ENCODE measurements at places on chromosomes 2 and 18.

- DNase-seq, result no peak
These were observed 117.1 kb downstream of the RAD51AP2 start for GRCh38 chr2:17401096-17401495.

GRCh38 chr18:23932385-23933067 is 82.0 kb upstream of the TTC39C start:
- DNase-seq, result no peak

DNA sequence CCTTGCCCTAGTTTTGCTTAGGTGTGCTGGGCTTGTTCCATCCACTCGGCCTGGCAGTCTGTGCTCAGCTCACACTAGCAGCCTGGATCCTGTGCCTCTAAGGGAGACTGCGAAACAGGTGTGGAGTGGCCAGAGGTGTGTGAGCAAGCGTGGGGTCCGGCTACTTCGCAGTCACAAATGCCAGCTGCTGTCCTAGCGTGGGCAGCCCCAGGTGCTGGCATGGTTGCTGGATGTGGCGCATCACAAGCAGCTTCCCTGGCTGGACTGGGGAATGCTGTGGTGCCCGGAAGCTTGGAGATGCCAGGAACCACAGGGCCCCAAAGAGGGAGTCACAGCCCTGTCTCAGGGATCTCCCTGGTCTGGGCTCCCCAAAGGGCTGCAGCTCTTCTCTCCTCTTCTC is 119.0 kb upstream of the TMEFF2 start:
- no peak for DNase-seq

GRCh38 chr18:11037533-11038240 is 111.7 kb downstream of the PIEZO2 start:
- no peak for DNase-seq

- DNase-seq, result no peak
These were observed 119.4 kb downstream of the RTTN start for GRCh38 chr18:70086085-70086484.

- DNase-seq, result no peak
These were observed 14.8 kb downstream of the FAM237A start for GRCh38 chr2:206657087-206657486.

GRCh38 chr2:127770973-127771735 is 39.8 kb downstream of the WDR33 start:
- no peak for DNase-seq

GRCh38 chr2:57552885-57553284 is 493.7 kb upstream of the VRK2 start:
- DNase-seq, result no peak

DNA sequence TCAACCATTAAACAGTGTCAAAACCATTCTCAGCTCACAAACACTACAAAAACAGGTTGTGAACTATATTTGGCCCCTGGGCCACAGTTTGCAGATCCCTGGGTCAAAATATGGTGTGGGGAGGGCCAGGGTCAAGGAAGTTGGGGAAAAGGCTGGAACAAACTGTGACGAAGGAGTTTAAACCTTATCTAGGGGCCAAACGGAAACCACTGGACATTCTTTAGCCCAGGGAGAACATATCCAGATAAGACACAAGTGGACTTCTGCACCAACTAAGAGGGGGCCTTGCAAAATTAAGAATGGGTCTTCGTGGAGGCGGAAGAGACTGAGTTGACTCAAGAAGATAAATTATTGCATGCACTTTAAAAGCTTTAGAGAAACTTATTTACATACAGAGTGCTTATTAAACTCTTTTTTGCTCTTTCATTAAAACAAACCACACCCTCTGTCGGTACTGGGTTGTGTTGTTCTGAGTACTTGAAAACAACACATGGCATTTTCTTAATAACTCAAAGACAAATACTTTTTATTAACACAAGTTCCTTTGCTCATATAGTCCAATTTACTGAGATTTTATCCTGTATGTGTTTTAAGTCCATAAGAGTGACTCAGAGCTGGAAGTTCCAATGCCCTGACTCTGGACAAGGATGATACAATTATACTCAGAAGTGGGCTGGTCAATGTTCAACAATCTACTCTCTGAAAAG is 5.3 kb upstream of the ASAP2 start:
- no peak for DNase-seq

DNA sequence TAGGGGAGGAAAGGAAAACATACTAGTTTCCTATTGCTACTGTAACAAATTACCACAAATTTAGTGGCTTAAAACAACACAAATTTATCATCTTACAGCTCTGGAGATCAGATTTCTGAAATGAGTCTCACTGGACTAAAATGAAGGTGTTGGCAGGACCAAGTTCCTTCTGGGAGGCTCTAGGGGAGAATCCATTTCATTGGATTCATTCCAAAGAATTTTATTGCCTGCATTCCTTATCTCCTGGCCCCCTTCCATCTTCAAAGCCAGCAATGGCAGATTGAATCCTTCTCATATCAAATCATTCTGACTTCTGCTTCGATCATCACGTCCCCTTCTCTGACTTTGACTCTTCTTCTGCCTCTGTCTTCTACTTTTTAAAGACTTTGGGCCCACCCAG is 250.9 kb downstream of the IRS1 start:
- no peak for DNase-seq

DNA sequence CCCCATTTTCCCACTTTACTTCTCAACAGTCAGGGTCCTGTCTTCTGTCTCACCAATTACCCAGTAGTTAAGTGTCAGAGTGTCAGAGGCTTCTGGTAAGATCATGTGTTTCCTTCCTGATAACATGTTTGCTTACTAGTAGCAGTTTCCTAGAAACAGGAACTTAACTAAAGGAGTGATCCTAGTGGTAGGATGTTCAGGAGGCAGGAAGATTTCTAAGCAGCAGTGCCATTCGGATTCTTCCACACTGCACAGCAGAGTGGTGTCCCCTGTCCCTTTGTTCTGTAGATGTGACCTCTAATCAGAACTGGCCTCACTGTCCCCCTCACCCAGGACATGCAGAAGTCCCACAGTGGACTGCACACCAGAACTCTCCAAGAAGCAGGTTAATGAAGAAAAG is 221.8 kb upstream of the OSR1 start:
- DNase-seq, result no peak

- DNase-seq, result no peak
These were observed 154.7 kb upstream of the ETAA1 start for GRCh38 chr2:67242456-67242855.

DNA sequence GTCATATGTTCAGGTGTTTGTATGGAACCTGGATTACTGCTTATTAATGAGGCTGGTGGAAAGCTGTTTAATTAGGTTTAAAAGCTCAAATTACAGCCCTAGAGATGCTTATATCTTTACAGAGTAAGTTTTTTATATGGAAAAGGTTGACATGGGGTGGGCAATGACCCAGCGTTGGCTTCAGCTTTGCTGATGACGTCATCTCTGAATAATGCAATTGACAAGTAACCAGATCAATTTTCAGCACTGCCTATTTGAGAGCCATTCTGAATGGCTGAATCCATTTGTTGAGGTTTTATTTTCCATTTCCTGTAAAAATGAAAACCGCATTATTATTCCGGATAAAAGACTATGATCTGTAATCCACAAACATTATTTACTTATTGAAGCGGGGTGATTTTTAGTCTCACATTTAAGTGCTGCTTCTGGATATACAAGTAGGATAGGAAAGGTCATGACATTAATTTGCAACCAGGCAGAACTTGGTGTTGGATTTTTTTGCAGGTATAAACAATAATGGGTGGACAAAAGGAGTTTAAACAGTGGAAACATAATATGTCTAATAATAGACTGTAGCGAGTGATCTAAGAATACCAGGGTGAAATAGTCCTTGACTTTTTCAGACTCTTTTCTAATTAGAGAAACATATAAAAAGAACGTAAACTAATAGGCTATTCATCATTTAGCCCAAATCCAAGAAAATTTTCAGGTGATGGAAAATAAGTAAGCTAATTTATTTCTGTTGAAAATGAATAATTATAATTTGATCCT is 2.7 kb downstream of the PPP1R1C start:
- DNase-seq, result no peak

DNA sequence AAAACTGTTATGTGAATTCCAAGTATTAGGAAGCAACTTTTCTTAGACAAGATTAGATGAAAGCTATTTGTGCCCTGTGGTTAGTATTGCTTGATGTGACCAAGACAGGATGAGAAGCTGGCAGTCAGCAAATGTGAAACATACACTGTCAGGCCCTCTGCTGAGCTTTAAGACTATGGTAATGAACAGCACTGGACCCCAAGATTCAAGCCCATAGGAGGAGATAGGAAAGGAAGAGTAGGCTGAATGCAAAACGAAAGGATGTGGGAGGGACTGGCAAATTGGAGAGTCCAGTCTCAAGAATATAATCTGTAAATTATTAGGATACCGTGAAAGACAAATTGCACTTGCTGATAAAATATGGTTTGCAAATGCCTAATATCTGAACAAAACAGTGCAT is 16.4 kb downstream of the BZW1 start:
- DNase-seq, result no peak

DNA sequence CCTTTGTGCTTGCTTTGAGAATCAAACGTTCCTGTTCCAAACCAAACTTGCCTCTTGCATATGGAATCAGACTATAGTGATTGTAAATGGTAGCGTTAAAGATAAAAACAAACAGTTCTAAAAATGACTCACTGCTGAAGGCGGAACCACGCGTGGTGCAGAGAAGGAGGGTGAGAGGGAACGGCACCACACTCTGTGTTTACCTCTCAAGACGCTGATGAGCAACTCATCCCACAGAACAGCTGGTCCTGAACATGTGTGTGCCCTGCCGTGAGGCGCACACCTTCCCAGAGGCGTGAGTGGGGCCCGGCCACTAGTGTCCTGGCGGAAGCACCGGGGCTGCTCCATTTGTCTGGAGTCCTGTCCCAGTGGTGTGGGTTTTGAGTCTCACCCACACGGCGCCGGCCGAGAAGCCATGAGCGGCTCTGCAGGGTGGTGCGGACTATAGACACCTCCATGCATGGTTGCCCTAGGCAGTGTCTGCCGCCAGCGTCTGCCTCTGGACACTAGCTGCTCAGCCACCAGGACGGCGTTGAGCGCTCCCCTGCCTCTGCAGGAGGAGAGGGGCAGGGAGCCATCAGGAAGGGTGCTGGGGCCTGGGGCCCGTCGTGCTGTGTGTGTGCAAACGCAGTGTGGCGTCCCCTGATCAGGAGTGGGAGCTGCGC is 52.1 kb downstream of the NFATC1 start:
- no peak for DNase-seq

DNA sequence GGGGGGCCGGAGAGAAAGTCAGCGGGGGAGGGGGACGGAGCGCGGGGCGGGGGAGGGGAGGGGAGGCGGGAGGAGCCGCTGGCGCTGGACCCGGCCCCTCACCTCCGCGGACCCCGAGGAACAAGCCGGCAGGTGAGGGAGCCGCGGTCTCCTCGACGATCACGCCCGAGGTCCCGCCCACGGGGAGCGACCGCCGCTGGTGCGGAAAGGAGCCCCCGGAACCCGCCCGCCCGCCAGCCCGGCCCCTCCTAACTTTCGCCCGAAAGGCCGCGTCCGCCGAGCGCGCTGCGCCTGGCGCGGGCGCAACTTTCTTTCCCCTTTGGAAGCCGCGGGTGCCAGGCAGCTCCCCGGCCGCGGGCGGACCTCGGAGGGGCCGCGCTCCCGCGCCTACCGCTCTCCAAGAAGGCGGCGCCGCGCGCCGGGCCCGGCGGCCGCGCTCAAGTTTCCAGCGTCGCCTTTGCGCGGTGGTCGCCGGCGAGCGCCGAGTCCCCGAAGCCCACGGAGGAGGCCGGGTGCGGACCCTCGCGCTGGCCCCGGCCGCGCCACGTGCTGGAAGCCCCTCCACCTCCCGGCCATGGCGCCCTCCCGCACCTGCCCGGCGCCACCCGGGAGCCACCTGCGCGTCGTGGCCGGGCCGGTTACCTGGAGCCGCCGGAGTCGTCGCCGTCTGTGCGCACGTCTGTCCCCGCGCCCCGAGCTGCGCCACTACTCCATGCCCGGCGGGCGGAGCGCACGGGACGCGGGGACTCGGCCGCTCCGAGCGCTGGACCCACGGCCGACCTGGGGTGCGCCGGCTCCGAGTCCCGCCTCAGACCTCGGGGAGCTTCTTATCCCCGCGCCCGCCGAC is at the start of gene ALKAL2:
ALKAL2 (minus strand) TSS at position 181 of the 847 bp plus-strand sequence. CDS start 256 bp downstream, outside the sequence.
- DNase-seq, result peak; percentile 48

DNA sequence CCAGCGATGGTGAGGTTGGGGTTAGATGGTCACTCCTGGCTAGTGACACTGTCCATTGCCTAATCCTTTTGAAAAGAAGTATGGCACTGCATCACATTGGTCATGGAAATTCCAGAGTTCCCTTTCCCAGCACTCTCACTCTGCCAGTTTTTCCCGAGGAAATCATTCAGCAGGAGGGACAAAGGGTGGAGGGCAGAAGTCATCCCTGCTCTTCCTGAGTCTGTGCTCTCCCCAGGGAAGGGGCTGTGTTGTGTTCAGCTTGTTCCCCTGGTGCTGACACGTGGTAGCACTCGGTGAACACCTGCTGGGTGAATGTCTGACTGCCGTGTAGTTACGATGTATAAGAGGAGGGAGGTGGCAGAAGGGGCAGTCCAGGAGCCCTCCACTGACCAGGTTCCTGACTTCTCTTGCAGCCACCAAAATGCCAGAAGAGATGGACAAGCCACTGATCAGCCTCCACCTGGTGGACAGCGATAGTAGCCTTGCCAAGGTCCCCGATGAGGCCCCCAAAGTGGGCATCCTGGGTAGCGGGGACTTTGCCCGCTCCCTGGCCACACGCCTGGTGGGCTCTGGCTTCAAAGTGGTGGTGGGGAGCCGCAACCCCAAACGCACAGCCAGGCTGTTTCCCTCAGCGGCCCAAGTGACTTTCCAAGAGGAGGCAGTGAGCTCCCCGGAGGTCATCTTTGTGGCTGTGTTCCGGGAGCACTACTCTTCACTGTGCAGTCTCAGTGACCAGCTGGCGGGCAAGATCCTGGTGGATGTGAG is 21.6 kb downstream of the STEAP3 start:
- DNase-seq, result no peak

- peak; percentile 47 for DNase-seq
These were observed 28.1 kb upstream of the PTPN2 start for GRCh38 chr18:12911929-12912703.

GRCh38 chr2:152186262-152186661 is 10.7 kb upstream of the STAM2 start:
- no peak for DNase-seq

DNA sequence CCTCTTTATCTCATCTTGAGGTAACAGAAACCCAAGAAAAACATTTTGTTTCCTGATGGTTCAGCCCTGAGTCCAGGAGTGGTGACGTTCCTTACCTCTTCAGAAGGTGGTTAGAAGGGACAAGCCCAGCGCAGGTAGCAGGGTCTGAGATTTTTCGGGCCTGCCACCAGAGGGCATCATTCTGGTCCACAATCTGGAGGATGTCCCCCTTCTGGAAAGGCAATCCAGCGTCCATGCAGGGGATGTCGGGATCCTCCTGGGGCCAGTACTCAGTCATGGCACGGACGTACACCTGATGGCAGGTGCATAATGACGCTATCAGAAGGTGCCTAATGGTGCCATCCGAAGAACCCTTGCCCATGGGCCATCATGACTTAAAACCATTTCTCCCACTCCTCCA is 17.7 kb downstream of the MPP4 start:
- DNase-seq, result no peak

DNA sequence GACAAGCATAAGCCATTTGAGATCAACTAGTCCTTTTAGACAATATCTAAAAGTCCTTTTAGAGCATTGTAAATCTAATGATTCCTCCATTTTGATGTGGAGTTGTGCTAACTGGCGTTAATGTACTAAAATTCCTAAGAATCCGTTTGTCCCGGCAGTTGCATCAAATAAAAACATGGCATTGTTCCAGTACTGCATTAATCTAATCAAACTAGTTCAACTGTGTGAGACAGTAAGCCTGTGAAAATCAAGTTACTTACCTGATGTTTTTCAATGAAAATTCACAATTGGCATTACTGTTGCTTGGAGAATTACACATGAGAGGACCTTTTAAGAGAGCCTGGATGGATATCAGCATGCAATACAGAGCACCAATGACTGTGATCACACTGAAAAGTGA is 13.3 kb downstream of the TM4SF20 start:
- DNase-seq, result no peak

- no peak for DNase-seq
These were observed 85.4 kb upstream of the MYO3B start for GRCh38 chr2:170092436-170093060.

Measured in left hindlimb (tissue), 1 donor.